Hematopoietic multipotent progenitor cell (in vitro differentiated cells): ENCODE measurements at places on chromosomes 4 and X.

- DNase-seq: no peak
Measured at GRCh38 chrX:18151157-18151556, 69.5 kb downstream of the BEND2 start.

DNA sequence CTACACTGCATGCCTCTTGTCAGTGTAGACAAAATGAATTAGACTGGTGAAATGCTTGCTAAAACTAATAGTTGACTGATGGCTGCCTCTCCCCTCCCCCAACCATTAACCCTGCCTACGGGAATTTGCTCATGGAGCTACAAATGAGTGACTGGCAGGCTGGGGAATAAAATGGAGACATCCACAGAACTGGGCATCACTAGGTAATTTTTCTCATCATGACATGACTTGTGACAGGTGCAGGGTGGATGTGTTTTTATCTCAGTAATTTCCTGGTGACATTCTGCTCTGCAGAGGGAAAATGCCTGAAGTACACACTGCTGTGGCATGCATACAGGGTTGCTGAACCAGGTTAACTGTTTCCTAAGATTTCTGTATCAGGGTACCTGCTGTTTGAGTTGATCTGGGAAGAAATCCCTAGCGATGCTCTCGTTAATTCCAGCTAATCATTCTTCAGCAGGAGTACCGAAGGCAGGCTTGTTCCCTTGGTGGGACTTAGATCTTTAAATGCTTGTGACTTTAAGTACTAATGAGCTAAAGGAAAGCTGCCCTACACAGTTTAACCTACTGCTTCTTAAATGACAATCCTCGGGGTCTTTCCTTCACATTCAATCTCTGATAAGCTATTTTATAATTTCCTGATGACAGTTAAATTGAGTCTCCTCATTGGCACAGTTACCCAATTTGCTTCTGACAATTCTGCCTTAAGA lies 376.3 kb upstream of the LCORL start:
- DNase-seq: no peak

DNA sequence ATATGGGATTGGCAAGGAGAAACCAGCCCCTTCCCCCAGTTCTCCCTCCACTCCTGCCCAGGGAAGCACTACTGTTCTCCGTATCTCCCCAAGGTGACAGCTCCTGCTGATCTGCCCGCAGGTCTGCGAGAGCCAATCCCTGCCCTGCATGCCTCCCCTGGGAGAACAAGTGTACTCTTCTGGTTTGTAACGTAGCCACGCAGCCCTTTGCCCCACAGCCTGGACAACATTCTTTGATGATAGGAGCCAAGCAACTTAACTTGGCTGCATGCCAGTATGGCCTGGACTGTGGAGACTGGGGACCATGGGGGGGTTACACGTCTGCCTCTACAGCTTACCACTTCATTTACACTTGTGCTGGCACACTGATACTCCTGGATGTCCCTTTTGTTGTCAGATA lies 2.0 kb downstream of the STBD1 start:
- no peak for DNase-seq

DNA sequence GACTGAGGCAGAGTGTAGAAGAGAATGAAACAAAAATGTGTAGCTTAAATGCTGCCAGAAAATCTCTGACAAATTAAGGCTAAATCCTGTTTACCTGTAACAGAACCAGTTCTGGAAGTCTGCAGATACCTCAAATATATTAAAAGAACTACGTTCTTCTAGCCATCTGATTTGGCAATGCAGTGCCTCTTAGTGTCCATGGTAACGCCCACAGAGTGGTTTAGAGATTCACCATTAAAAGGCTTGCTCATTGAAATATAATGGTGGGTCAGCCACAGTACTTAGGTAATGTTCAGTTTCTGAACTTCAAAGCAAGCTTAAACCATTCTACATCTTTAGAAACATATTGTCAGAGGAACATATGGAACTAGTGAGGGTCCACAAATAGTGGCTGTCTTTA lies 23.2 kb upstream of the LUZP4 start:
- no peak for DNase-seq

GRCh38 chr4:127965062-127965802 lies at the start of the genes ABHD18 and MFSD8:
TSS of gene ABHD18 (plus strand) at chr4:127965406. CDS start at chr4:127982956, 17,550 bp downstream.
TSS of gene MFSD8 (minus strand) at chr4:127965173. CDS start at chr4:127965133, 40 bp downstream.
- DNase-seq: peak; percentile 99

DNA sequence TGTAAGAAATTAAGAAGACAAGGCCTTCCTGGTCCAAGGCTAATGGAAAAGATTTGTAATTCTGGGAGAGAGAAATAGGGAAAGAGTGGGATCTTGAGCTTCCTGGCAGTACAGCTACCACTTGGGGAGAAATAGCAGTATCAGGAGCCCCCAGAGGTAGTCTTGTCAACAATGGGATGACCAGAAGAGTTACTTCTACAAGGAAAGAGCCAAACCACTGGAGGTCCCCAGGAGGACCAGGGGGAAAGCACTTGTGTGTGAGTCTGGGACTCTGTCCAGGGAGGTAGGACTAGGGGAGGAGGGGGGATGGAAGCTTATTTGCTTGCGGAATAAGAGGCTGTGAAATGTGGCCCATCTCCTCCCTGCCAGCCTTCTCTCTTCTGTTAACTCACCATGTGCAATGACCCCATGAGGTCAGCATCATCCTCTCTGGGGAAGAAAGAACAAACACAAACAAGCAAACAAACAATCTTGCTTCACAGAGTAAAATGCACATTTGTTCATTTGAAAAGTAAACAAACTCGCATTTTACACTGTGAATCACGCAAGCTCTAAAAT lies 160.1 kb downstream of the STK32B start:
- DNase-seq: no peak

DNA sequence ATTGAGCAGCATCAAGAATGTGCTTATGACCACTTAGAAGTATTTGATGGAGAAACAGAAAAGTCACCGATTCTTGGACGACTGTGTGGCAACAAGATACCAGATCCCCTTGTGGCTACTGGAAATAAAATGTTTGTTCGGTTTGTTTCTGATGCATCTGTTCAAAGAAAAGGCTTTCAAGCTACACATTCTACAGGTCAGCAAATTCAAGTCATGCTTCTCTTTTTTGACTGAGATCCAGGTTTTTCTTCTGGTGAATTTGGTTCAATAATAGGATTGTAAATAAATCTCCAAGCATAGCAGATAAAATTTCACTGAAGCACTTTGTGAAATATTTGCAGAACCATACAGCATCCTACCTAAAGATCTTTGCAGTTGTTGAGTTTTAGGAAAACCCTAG lies 218.1 kb downstream of the TLL1 start:
- DNase-seq: no peak

GRCh38 chr4:181550381-181550780 lies 692.8 kb upstream of the TENM3 start:
- DNase-seq: no peak

GRCh38 chrX:103533511-103534216 lies 14.4 kb upstream of the RAB40A start:
- peak; percentile 41 for DNase-seq

- DNase-seq: peak; percentile 1
Measured at GRCh38 chrX:99301990-99302389, 1108.1 kb downstream of the PCDH19 start.

GRCh38 chr4:154961263-154961662 lies 180.2 kb downstream of the RBM46 start:
- DNase-seq: no peak

- DNase-seq: no peak
Measured at GRCh38 chrX:18174971-18175370, 45.7 kb downstream of the BEND2 start.

DNA sequence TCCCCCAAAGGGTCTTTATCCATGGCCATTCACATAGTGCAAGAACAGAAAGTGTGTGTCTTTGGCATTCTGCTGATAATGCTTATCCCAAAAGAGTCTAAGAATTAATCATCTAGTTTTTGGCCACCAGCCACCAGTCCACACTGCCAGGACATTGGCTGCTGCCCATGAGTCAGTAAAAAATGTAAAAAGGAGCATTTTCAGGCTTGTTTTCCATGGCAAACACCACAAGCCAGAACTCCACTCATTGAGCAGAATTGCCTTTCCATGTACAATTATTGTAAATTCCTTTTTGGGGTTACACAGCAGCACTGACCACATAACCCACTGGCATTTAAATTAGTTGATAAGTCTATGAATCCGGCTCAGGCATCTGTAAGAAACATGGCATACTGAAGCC lies 89.2 kb upstream of the PRDX4 start:
- no peak for DNase-seq

- no peak for DNase-seq
Measured at GRCh38 chr4:176896211-176896610, 103.5 kb upstream of the VEGFC start.

- no peak for DNase-seq
Measured at GRCh38 chr4:150384249-150384648, 197.7 kb upstream of the MAB21L2 start.

DNA sequence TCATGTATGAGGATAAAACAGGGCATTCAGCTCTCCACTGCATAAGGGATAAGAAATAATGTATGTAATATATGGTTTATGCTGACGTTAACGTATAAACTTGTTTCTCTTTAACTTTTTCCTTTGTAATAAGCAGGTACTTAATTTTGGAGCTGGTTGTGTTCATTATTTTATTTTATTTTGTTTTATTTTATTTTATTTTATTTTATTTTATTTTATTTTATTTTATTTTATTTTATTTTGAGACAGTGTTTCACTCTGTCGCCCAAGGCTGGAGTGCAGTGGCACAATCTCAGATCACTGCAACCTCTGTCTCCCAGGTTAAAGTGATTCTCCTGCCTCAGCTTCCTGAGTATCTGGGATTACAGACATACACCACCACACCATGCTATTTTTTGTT lies 1932.6 kb upstream of the TENM3 start:
- no peak for DNase-seq

GRCh38 chr4:72118017-72118416 lies 86.2 kb downstream of the NPFFR2 start:
- no peak for DNase-seq

DNA sequence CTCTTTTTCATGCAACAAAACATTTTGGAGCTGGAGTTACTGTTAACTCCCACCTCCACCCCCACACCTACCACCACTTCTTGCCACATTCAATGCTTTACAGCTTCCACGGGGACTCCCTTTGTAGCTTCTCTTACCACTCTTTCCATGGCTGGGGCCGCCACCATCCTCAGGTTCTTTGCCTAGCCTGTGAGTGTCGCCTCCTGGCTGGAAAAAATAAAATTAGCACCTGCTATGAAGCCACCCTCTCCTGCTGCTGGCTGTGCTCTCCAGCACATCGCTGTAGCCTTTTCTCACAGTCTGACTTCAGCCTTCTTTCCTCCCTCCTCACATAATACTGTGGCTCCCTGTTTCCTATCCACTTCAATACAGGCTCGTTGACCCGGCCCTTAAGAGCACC lies 114.4 kb downstream of the FRAS1 start:
- DNase-seq: no peak

GRCh38 chr4:21097865-21098264 lies 397.6 kb downstream of the PACRGL start:
- no peak for DNase-seq

GRCh38 chrX:20221902-20222301 lies 44.8 kb downstream of the RPS6KA3 start:
- no peak for DNase-seq

GRCh38 chr4:152605031-152605430 lies 69.1 kb upstream of the FBXW7 start:
- no peak for DNase-seq

DNA sequence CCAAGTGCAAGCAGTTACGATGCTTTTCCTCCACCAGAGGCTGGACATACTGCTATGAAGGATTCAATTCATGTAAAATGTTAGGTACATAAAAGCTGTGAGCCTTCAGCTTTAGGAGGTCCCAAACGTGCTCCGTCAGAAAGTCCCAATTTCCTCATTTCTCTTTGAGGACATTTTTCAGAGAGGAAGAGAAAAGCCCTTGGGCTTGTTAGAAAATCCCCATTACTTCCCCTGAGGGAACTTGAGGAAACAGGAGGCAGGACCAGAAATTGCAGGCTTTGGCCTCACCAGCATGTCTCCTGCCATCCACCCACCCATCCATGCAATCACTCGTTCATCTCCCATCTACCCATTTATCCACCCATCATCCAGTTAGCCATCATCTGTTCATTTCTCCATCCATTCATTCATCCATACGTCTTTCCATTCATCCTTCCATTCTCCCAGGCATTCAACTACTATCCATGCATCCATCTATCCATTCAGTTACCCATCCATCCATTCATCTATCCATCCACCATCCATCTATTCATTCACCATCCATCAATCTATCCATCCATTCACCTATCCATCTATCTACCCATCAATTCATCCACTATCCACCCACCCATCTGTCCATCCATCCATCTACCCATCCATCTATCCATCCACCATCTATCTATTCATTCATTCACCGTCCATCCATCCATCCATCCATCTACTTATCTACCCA lies 223.5 kb downstream of the AFAP1 start:
- no peak for DNase-seq

DNA sequence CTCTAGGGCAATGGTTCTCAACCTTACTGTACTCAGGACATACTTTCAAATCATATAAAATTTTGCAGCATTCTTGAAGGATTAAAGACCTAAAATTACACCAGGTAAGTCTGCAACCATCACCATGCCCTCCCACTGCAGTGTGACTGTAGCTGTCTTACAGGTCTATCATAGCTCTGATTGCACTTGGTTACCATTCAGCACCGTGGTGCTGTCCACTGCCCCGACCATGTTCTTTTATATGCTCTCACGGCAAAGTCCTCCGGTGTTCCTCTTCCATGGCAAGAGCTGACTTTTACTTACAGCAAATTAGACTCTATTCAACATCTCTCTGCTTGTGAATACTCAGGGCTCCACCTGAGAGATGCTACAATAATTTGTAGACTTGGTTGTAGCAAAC lies 11.5 kb downstream of the CRMP1 start:
- DNase-seq: no peak

DNA sequence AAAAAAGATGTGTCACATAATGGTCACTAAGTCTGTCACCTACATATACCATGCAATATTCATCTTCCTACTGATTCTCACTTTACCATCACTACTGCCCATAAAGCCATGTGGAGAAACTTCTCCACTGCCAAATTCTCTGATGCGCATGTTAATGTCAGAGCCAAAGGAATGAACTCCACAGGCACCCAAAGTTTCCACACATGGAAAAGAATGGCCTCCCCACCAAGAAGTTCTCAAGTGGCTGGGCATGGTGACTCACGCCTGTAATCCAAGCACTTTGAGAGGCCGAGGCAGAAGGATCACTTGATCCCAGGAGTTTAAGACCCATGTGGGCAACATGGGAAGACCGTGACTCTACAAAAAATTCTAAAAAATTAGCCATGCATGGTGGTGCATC lies 43.8 kb upstream of the UGDH start:
- no peak for DNase-seq

GRCh38 chrX:63740382-63740781 lies 44.6 kb downstream of the ARHGEF9 start:
- DNase-seq: no peak
